ENCODE measurements at places on chromosomes 2 and 18.

DNA sequence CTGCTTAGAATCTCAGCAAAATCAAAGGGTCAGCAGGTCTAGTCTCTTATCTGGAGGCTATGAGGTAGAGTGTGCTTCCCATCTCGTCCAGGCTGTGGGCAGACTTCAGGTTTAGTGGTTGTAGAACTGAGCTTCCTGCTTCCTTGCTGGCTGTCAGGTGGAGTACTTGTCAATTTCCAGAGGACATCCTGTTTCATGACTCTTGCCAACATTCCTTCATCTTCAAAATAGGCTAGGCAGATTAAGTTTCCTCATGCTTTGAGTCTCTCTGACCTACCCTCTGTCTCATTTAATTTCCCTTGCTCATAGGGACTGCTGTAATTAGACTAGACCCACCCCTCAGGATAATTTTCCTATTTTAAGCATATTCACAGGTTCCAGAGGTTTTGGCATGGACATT, 562.6 kb downstream of the SPAG16 start:
- no peak for DNase-seq

DNA sequence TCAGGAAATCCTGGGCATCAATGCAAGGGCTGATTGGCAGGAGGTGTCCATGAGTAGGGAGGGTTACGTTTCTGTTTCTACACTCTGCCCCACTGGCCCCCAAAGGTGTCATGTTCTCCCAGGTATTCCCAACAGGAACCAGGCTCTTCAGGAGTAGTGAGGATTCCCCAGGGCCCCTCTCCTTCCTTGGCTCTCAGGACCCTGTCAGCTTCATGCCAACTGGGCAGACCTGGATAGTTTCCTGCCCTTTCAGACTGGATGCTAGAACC, 480.6 kb upstream of the HS6ST1 start:
- no peak for DNase-seq

DNA sequence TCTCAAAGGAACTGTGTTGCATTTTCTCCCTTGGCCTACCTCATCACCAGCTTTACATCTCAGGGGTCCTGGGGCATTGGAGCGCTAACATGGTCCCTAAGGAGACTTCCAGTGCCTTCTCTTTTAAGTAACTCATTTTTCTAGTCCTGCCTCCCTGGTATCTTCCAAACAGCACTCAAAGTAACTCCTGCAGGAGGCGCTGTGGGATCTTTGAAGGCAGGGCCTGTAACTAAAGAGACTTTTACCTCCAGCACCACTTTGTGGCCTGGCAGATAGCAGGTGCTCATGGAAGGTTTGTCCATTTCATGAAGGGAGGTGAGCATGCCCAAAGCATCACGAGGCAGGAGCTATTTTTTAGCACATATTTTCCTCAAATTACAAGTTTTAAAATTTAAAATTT, 411.0 kb upstream of the GYPC start:
- peak; percentile 71 for DNase-seq

- no peak for DNase-seq
Measured at GRCh38 chr2:203002054-203002821, 12.4 kb upstream of the NBEAL1 start.

DNA sequence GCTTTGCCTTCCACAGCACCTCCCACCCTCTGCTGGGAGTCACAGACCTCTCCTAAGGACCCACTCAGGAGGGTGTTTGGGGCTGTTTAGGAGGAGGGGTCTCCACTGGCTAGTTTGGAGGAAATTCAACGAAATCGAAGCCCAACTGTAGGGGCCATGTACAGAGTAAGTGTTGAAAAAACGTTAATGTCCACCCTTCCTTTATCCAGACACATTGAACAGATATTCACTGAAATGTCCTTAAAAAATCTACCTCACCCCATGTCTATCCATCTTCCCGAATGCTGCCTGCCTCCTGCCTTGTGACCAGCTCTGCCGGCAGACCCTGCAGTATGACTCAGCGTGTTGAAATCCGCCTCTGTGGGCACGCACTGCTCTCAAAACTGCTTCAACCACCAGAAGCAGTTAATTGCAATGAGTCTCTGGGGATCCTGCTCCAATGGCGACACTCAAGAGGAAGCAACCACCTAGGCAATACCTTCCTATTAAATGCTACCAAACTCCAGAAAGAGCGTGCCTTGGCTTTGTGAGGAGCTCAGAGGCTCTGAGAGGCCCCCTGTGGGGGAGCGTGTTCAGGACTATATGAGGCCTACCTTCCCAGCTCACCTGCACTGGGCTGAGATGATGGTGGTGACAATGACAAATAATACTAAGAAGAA, 61.4 kb upstream of the RTN4 start:
- no peak for DNase-seq

DNA sequence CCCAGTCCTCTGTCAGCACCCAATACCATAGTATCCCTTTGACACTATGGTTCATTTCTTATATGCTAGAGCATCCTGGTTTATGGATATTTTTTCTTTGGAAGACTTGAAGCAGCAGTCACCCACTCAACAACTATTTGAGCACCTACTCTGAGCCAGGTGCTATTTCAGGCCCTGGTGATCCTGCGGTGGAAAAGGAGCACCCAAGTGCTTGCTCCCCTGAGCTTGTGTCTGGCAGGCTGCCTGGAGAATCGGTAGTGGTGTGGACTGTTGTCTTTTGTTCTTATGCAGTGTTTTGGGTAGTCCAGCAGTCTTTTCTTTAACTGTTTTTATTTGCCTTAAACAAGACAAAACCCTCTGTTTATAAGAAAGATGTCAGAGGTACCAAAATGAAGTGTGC, 28.9 kb downstream of the NCK2 start:
- DNase-seq, result peak; percentile 44

DNA sequence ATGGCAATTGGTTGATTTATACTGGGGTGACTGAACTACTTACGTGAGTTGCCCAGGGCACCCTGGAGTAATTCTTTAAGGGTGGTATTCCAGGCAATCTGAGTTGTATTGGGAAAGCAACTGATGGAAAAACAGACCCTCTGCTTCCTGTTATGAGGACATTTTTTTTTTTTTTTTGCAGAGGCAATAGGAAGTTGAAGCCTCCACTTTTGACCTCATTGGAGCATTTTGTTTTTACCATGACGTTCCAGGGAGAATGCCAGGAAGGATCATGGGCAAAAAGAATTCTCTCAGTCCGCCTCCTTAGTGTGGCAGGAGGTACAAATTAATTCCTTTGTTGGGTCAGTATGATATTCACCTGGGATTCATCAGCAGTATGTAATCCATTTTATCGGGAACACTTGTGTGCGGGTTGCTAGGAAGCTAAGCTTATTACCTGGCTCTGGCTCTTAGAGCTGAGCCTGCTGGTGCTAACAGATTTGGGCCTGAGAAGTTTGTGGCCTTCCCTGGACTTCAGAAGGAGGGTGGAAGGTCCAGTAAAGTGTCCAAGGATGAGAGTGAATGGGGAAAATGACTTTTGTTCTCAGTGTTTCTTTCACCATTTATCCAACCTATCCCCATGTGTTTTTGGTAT, 272.9 kb upstream of the EPAS1 start:
- DNase-seq, result no peak

GRCh38 chr18:46068763-46069162, 3.3 kb downstream of the PSTPIP2 start:
- no peak for DNase-seq

DNA sequence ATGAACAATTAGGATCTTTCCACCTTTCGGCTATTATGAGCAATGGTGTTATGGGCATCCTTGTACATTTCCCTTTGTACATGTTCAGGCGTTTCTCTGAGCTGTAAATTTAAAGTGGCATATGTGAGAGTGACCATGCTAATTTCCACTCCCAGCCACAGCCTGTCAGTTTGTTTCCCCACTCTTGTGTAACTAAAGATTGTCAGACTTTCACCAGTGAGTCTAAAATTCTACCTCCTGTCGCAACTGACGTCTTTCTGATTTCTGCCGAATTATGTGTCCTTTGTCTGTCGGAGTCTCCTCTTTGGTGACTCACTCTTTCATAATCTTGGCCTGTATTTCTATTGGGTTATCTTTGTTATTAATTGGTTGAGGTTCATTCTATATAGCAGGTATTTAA, 50.7 kb downstream of the TRAPPC12 start:
- DNase-seq, result no peak

- DNase-seq, result no peak
Measured at GRCh38 chr2:26982102-26982742, 11.8 kb downstream of the MAPRE3 start.

DNA sequence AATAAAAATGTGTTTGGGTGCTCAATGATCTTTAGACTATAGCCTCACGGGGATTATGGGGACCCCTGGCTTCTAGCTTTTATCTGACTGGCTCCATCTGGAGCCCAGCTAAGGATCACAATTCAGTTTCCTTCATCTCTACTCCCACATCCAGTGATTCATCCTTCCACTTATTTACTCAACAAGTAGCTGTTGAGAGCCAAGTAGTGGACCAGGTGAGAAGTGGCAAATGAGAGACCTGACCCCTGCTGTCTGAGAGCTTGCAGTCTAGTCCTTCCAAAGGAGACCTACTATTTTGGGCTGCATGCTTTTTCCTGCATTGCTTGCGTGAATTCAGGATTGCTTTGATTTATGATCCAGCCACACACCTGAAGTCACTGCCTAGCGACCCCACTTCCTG, 10.7 kb upstream of the DSG3 start:
- no peak for DNase-seq

- peak; percentile 36 for DNase-seq
Measured at GRCh38 chr2:232892221-232892620, 22.2 kb downstream of the SNORC start.

- no peak for DNase-seq
Measured at GRCh38 chr2:240465268-240465764, 29.9 kb downstream of the GPC1 start.

DNA sequence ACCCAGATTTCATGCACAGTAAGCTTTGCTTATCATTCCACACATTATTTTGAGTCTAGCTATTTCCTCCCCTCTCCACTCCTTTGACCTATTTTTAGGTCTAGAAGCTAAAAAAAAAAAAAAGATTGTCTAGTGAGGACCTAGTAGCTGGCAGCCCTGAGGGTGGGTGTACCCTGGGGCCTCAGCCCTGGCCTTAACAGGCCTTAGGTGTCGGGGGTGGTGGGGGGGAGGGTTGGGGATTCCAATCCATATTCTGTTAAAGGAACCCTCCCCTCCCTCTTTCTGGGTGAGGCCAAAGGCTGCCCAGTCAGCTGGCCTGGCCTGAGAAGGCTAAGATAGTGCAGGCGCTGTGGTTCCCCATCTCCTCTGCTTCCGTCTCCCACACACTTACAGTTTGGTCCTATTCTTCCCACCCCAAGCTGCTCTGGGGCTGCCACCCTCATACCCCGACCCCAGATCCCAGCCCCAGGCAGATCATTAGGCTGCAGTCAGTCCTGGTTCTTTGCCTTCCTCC, 65.5 kb upstream of the HK2 start:
- no peak for DNase-seq

DNA sequence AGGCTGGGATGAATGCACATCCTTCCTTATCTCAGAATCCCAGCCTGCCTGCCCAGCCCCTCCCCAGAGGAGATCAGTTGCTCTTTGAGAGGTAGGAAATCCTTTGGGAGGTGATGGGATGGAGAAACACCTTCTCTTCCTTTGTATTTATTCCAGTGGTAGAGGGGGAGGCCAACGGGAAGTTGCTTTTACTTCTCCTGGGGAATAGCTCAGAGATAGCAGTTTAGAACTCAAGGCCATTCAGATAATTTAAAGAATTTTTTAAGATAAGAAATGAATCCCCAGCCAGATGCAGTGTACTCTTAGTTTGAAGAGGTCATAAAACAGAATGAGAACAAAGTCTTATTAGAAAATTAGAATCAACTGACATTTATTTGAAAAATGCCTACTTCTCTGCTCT, 67.4 kb upstream of the PPM1B start:
- no peak for DNase-seq

DNA sequence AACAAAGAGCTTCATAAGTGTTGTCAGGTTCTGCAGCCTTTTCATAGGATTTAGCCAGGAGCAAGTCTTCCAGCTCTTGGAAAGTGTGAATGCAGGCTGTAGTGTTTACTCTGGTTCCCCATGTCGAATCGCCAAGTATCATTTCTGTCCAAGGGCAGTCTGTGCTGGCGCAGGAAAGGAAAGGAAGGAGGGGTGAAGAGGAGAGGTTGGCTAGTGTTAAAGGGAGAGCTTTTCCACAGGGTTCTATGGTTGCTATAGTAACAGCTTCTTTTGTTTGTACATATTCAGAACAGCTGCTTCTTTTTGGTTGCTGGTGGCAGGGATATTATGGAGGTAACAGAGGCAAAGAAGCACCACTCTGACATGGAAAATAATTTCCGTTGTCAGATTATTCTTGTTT, 69.9 kb downstream of the KCNH7 start:
- no peak for DNase-seq

- DNase-seq, result no peak
Measured at GRCh38 chr18:48773821-48774220, 176.9 kb downstream of the SMAD7 start.
